Suprapubic skin (tissue), 4 donors: ENCODE measurements at places on chromosomes 5 and 9.

DNA sequence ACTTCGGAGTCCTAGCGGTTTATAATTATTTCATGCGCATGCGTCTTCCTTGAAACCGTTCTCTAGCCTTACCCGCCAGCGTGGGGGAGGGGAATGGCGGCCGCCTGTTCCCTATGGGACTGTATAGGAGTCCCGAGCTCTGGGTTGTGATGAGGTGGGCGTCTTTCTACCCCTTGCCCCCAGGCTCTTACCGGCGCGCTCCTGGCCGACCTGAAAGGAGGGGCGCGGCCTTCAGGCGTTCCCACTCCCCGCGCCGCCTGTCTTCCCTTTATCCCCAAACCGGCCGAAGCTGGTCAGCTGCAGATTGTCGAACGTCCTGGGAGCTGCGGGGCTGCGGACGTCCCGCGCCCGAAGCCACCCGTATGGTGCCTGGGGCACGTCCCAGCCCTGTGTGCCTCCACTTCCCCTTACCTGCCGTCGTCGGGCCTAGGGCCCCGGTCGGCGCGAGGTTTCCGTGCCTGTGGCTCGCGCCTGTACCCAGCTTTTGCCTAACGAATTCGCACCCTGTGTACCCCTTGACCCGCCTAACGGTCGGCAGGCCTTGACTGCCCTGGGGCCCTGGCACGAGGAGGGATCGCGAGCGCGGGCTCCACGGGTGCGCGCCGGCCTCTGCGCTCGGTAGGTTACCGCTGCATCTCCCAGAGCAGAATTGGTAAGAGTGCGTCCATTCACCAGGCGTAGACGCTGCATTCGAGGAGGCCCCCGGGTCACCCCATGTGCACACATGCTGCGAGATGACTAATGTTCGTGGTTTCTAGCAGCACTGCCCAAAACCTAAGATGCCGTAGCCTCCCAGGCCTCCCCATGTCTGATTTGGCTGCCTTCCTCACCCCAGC lies 653 bp upstream of the HNRNPH1 start:
- peaks cover 27% of the 10 kb centered on the region for H3K36me3 ChIP-seq
- H3K27me3 ChIP-seq, result no peaks in the 10 kb centered on the region
- H3K4me1 ChIP-seq, result peaks cover 43% of the 10 kb centered on the region
- DNase-seq, result peak; percentile 81
- peak overlapping the region; percentile 76 for H3K4me3 ChIP-seq
- H3K27ac ChIP-seq, result peak overlapping the region; percentile 97

GRCh38 chr5:37799865-37800421 lies 39.9 kb downstream of the GDNF start:
- no peaks in the 10 kb centered on the region for H3K36me3 ChIP-seq
- H3K27ac ChIP-seq, result no peak overlapping the region
- DNase-seq, result no peak
- no peaks in the 10 kb centered on the region for H3K27me3 ChIP-seq
- no peaks in the 10 kb centered on the region for H3K4me1 ChIP-seq

- no peaks in the 10 kb centered on the region for H3K4me1 ChIP-seq
- H3K27ac ChIP-seq, result no peak overlapping the region
- H3K4me3 ChIP-seq, result no peak overlapping the region
- no peaks in the 10 kb centered on the region for H3K27me3 ChIP-seq
- DNase-seq, result no peak
These were observed 89.4 kb downstream of the ATPSCKMT start for GRCh38 chr5:10160241-10160640.

GRCh38 chr5:126947146-126948010 lies 83.0 kb downstream of the MARCHF3 start:
- H3K4me3 ChIP-seq, result no peak overlapping the region
- no peaks in the 10 kb centered on the region for H3K36me3 ChIP-seq
- H3K27ac ChIP-seq, result no peak overlapping the region
- H3K4me1 ChIP-seq, result no peaks in the 10 kb centered on the region
- DNase-seq, result no peak

DNA sequence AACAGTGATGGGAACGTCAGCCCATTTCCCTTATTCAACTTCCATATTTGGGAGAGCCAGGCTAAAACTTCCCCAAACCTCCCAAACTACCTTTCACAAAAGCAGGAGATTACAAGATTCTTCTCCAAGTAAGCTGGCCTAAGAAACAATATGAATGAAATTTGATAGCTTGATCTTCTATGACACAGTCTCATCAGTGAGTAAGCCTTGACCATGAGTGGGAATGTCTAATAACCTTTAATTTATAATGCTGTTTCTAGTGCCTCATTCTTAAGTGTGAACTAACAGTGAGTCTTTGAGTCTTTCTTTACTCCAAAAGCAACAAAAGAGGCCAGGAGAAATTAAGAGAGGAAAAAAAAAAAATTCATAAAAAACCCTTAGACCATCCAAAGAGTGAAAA lies 1379.9 kb downstream of the EFNA5 start:
- no peak for DNase-seq
- no peak overlapping the region for H3K4me3 ChIP-seq
- H3K4me1 ChIP-seq, result no peaks in the 10 kb centered on the region
- no peaks in the 10 kb centered on the region for H3K36me3 ChIP-seq

GRCh38 chr5:107661038-107661649 lies 9.6 kb downstream of the EFNA5 start:
- DNase-seq, result no peak
- no peaks in the 10 kb centered on the region for H3K36me3 ChIP-seq
- no peak overlapping the region for H3K27ac ChIP-seq
- no peak overlapping the region for H3K4me3 ChIP-seq
- H3K27me3 ChIP-seq, result no peaks in the 10 kb centered on the region
- H3K4me1 ChIP-seq, result peaks cover 2% of the 10 kb centered on the region

GRCh38 chr5:112549605-112550166 lies 130.6 kb upstream of the EPB41L4A start:
- no peaks in the 10 kb centered on the region for H3K4me1 ChIP-seq
- no peaks in the 10 kb centered on the region for H3K27me3 ChIP-seq
- H3K36me3 ChIP-seq, result no peaks in the 10 kb centered on the region
- DNase-seq, result no peak
- H3K4me3 ChIP-seq, result no peak overlapping the region

- no peak overlapping the region for H3K4me3 ChIP-seq
- H3K36me3 ChIP-seq, result no peaks in the 10 kb centered on the region
- H3K27ac ChIP-seq, result no peak overlapping the region
- no peak for DNase-seq
- no peaks in the 10 kb centered on the region for H3K27me3 ChIP-seq
These were observed 295.4 kb downstream of the CSNK1G3 start for GRCh38 chr5:123807177-123807945.

- no peak for DNase-seq
- no peaks in the 10 kb centered on the region for H3K4me1 ChIP-seq
- H3K4me3 ChIP-seq, result no peak overlapping the region
These were observed 997.1 kb upstream of the ARRDC3 start for GRCh38 chr5:92380069-92380770.

DNA sequence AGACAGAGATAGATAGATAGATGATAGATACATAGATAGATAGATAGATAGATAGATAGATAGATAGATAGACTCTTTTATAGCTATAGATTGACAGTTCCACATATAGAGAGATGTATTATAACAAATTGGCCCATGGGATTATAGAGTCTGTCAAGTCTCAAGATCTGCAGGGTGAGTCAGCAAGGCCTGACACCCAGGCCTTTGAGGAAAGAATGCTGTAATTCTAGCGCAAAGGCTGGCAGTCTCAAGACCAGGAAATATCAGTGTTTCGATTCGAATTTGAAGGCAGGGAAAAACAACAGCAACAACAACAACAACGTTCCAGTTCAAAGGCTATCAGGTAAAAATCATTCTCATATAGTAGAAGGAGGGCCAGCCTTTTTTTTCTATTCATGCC lies 339.2 kb upstream of the CDH9 start:
- H3K36me3 ChIP-seq, result no peaks in the 10 kb centered on the region
- no peak overlapping the region for H3K4me3 ChIP-seq
- no peak overlapping the region for H3K27ac ChIP-seq
- no peaks in the 10 kb centered on the region for H3K4me1 ChIP-seq
- no peaks in the 10 kb centered on the region for H3K27me3 ChIP-seq
- no peak for DNase-seq

- H3K4me1 ChIP-seq, result no peaks in the 10 kb centered on the region
- no peak for DNase-seq
- H3K27me3 ChIP-seq, result no peaks in the 10 kb centered on the region
- H3K4me3 ChIP-seq, result no peak overlapping the region
- H3K27ac ChIP-seq, result no peak overlapping the region
- H3K36me3 ChIP-seq, result no peaks in the 10 kb centered on the region
These were observed 135.4 kb upstream of the PRSS3 start for GRCh38 chr9:33659921-33660320.

DNA sequence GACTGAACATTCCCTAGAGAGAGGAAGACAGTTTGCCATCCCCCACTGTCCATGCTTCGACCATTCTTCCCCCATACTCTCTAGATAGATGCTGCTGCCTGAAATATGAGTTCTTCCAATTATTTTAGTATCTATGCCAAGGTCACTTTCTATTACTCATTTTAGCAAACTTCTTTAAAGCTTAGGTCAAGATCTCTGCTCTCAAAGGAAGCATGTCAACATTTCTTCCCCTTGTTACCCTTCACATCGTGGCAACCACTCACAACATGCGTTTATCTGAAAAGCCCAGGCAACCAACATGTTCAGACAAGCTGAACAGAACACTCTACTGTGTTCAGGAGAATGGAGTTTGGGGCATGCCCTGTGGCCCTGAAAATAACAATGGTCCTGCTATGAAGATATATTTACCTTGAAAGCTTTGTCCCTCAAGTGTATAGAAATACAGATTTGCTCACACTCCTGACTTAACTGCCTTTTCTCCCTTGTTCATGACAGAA lies 138.4 kb upstream of the KIF2A start:
- H3K4me3 ChIP-seq, result no peak overlapping the region
- no peak overlapping the region for H3K27ac ChIP-seq
- no peaks in the 10 kb centered on the region for H3K36me3 ChIP-seq
- H3K4me1 ChIP-seq, result no peaks in the 10 kb centered on the region

DNA sequence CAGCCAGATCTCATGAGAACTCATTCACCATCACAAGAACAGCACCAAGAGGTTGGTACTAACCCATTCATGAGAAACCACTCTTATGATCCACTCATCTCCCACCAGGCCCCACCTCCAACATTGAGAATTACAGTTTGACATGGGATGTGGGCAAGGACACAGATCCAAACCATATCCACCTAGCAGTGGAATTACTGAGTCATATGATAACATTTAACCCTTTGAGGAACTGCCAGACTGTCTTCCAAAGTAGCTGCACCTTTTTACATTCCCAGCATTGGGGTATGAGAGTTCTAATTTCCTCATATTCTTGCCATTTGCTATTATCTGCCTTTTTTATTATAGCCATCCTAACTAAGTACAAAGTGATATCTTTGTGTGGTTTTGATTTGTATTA lies 51.9 kb downstream of the CTNNA1 start:
- no peaks in the 10 kb centered on the region for H3K36me3 ChIP-seq
- DNase-seq, result no peak
- no peak overlapping the region for H3K27ac ChIP-seq
- no peak overlapping the region for H3K4me3 ChIP-seq

GRCh38 chr5:107958432-107958831 lies 287.7 kb upstream of the EFNA5 start:
- no peak for DNase-seq
- H3K4me1 ChIP-seq, result no peaks in the 10 kb centered on the region
- H3K27ac ChIP-seq, result no peak overlapping the region
- no peak overlapping the region for H3K4me3 ChIP-seq
- no peaks in the 10 kb centered on the region for H3K27me3 ChIP-seq
- no peaks in the 10 kb centered on the region for H3K36me3 ChIP-seq

GRCh38 chr9:100911273-100911672 lies 117.3 kb upstream of the PLPPR1 start:
- no peaks in the 10 kb centered on the region for H3K27me3 ChIP-seq
- H3K4me1 ChIP-seq, result no peaks in the 10 kb centered on the region

DNA sequence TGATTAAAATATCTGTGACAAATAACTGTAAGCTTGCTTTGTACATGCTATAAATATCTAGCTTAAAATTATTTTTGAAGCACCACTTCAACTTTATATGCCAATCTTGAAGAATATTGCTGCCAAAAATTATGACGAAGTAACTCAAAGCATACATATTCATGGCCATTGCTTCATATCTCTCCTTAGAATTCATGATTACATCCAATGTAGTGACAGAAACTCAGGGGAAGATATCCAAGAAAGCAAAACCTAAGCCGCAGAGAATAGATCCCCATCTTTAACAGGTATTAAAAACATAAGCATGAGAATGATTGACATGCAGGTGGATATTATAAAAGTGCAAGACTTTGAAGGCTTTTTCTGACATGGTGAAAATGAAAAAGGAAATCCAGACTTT lies 100.8 kb upstream of the PLPPR1 start:
- no peak for DNase-seq
- no peak overlapping the region for H3K4me3 ChIP-seq
- H3K27ac ChIP-seq, result no peak overlapping the region

- H3K27me3 ChIP-seq, result no peaks in the 10 kb centered on the region
- no peak for DNase-seq
- H3K27ac ChIP-seq, result no peak overlapping the region
- H3K36me3 ChIP-seq, result no peaks in the 10 kb centered on the region
These were observed 180.4 kb downstream of the MLLT3 start for GRCh38 chr9:20441711-20442423.

GRCh38 chr9:93093877-93094657 lies 1.9 kb upstream of the CARD19 start:
- H3K4me3 ChIP-seq, result no peak overlapping the region
- DNase-seq, result peak; percentile 74
- H3K36me3 ChIP-seq, result no peaks in the 10 kb centered on the region
- peak overlapping the region; percentile 24 for H3K27ac ChIP-seq
